Activated T-helper 17 cell treated with anti-CD3 and anti-CD28 coated beads, Interleukin-2, amount 50 U/mL, for 72 hours (primary cell): ENCODE measurements at places on chromosomes 16 and 17.

DNA sequence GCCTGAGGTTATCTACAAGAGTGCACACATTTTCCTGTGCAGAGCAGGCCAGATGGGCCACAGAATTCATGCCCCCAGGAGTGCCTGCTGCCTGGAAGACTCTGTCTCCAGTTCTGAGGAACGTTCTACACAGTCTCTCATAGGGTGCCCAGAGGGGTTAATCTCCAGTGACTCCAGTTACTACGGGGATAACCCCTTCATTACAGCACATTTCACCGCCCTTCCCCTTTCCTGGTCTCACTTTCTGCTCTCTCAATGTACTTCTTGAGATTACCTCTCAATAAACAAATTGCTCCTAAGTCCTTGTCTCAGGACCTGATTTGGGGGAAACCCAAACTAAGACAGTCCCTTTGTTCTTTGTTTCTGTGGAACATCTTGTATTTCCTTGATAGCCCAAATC is 5.7 kb downstream of the CD300H start:
- no peak for ATAC-seq

DNA sequence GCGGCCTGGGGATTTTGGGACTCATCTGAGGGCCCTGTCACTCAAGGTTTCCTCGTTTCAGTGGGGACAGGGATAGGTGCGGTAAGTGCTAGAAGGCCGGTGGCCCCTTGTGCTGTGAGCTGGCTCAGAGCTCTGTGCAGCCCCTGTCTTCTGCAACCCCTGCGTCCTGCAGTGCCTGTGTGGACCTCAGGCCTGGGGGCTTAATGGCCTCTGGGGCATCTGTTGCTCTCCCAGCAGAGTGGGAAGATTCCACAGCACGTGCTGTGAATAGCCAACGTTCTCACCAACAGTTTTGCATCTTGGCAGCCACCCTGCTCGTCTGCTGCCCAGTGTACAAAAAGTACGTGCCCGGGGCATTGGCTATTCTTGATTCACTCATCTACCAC is 4.9 kb downstream of the FOXC2 start:
- no peak for ATAC-seq

DNA sequence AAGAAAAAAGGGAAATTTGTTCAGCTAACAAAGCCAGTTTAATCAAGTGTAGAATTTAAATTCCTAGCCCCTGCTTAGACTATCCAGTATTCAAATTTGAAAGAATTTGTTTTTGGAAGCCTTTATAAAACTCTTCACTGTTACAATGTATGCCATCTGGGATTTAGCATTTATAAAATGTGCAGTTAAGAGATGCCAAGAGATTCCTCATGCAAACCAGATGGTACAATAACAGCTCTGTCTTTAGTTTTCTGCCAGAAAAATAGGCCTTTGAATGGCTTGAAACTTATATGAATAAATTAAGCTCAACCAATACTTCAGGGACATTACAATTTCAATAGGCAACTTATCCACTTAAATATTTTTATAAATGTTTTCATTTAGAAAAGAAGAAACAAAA is 6.8 kb upstream of the ANKS4B start:
- no peak for ATAC-seq

- no peak for ATAC-seq
Observed at GRCh38 chr16:12143447-12144172, 167.1 kb downstream of the SNX29 start.

DNA sequence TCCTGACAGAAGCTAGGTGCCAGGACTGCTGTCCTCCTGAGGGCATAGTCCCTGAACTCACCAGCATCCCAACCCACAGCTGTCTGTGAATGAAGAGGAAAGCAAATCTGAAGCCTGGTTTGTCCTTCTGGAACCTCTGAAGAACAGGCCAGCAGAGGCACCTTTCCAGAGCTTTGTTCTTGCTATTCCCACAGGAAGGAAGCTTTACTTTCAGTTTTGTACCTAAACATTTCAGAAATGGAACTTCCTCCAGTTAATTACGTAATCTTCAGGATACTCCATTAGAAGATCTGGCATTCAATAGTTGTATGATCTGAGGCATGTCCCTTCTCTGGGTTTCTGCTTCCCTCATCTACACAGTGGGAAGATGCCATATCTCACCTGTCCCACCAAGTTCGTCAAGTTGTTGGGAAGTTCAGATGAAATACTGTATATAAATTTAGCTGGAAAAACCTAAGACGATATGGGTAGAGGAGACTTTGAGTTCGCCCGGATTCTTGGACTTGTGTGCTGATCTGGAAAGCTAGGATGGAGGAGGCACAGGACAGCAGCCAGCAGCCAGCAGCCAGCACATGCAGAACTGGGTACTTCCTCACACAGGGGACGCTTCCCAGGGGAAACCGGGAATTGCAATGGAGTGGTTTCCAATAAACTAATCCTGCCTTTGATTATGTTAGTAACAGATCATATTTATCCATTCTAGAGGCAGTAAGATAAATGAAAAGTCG is 22.4 kb downstream of the NXPH3 start:
- no peak for ATAC-seq

GRCh38 chr17:37791447-37792399 is 46.9 kb upstream of the HNF1B start:
- ATAC-seq: peak; percentile 93

GRCh38 chr17:77304746-77305473 is 164.1 kb downstream of the SEC14L1 start:
- no peak for ATAC-seq

DNA sequence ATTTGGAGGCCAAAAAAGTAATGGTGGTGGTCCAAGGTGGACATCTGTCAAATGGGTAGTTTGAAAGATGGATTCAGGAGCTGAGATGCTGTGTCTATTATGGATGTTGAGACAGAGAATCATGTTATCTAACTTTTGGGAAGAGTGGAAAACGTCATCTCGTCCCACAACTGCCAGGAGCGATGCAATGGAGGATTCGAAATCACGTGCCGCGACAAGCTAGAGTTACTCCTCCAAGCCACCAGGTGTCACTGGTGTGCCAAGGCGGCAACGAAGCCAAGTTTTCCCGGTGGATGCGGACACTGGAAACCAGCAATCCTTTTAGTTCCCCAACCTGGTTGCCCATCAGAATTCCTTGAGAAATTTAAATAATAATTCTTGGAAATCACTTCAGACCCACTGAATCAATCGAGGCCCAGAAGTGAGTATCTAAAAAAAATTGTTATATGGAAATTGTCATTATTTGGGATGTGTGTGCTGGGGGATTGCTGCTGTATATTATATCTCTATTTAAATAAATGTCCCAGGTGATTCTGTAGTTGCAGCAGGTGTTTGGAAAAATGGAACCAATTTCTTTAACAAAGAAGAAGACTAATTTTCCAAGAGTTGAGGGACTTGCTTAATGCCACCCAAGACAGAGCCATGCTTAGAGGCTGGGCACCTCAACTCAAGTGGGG is 206.1 kb downstream of the HAPSTR1 start:
- no peak for ATAC-seq

DNA sequence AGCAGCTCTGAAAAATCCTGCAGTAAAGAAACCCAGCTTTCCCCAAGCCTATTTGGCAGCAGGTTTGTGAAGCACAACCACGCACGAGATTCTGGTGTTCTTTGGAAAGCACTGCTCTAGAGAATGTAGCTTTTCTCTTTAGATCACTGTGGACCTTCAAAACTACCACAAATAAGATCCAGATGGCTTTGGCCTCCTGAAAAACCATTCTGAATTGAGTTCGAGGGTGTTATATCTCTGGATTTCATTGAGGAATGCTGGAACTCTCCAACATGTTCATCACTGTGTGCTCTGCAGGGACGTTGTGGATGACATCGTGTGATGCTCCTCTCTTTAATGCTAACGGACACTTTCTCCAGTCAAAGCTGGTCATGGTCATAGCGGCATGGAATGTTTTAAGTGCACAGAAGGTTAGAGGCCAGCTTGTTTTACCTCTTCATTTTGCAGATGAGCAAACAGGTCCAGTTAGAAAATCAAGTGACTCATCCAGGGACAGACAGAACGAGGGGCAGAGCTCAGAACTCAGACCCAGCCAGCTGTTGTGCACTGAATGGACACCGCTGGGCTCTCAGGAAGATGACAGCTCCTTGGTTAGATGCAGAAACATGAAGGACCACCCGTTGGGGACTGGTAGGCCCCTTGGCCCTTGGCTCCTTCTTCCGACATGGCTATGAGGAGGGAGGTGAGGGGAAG is 37.2 kb downstream of the CCDC42 start:
- no peak for ATAC-seq

GRCh38 chr16:88308441-88309173 is 74.2 kb upstream of the ZNF469 start:
- no peak for ATAC-seq

- no peak for ATAC-seq
Observed at GRCh38 chr16:2152695-2153506, 2.7 kb upstream of the TRAF7 start.

- ATAC-seq: peak; percentile 38
Observed at GRCh38 chr17:47742319-47743181, 9.5 kb downstream of the TBX21 start.

DNA sequence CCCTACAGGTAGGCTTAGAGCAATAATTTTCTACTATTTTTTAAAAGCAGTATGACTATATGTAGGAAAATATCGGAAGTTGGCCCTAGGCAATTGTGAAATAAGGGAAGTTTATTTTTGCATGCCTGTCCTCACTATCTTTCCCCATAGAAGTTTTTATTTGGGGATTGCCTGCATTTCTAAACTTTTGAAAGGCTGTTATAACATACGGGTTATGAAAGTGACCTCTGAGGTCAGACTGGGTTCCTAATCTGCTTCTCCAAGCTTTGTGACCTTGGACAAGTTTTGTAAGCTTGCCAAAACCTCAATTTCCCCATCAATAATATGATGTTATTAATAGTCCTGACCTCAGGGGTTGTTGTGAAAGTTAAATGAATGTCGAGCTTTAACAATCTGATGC is 67.1 kb downstream of the ARHGAP44 start:
- ATAC-seq: no peak

DNA sequence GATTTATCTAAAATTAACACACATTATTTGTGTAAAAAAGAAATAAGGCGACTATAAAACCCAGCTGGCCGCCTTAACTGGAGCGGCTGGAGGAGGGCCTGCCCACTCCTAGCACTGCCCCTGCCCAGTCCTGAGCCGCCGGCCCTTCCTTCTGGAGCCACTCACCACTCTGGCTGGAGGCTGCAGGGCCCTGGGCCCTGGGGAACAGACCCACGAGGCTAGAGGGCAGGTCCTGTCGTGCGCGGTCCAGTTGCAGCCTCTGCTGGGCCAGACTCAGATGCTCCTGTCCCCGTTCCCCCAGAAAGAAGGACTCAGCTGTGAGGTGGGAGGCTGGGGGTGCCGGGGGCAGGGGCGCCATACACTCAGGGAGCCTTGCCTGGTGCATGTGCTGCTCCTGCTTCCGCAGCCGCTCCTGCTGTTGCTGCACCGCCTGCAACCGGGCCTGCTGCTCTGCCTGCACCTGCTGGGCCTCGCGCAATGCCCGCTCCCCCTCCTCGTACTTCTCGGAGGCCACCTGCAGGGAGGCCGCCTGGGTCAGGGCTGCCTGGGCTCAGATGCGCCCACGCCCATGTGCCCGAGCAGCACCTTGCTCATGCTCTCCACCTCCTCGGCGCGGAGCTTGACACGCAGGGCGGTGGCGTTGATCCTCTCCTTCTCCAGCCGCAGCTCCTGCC is 9.0 kb upstream of the MRPL38 start:
- no peak for ATAC-seq

DNA sequence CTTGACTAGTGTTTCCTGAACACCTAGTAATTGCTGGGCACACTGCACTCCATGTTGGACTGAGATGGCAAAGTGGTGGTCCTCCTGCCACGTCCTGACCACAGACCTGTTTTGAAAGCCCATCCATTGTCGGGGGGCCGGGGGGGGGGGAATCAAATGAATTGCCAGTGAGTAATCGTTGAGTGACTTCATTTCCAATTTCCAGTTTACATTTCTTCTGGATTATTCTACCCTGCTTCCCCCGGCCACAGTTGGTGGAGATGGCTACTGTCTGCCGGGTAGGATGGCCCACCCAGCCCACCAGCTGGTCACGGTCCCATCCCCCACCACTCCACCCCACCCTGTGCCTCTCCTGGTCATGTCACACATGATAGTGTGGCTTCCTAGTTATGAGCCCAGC is 18.2 kb downstream of the RAI1 start:
- ATAC-seq: no peak

- peak; percentile 13 for ATAC-seq
Observed at GRCh38 chr17:35846055-35846809, 22.5 kb downstream of the HEATR9 start.

DNA sequence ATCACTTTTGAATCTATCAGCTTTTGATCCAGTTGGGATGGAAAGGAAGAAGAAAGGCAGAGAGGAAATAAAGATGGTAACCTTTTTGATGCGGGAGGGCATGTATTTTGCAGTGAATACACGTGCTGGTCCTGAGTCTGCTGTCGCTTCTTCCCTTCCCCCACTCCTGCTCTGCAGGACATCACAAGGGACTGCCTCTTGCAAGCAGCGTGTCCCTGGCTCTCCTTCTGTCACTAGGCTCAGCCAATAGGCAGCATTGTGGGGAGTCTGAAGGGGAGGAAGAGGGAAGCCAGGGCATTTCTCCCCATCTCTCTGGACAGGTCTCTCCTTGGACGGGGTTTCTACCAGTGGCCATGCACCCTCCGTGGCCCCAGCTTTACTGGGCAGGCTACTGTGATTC is 15.7 kb upstream of the WFDC1 start:
- no peak for ATAC-seq

DNA sequence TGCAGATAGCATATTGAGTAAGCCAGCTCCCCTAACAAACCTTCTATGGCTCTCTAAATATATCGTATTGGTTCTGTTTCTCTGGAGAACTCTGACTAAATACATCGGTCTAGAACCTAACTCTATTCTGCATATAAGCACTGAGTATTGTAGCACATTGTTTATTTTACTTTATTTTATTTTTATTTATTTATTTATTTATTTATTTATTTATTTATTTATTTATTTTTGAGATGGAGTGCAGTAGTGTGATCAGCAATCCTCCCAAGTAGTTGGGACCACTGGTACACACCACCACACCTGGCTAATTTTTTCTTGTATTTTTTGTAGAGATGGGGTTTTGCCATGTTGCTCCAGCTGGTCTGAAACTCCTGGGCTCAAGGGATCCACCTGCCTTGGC is 28.9 kb upstream of the HELZ start:
- no peak for ATAC-seq

GRCh38 chr16:3356118-3356517 is 429 bp downstream of the OR2C1 start:
- no peak for ATAC-seq

- no peak for ATAC-seq
Observed at GRCh38 chr16:67146523-67147357, 4.1 kb downstream of the B3GNT9 start.

DNA sequence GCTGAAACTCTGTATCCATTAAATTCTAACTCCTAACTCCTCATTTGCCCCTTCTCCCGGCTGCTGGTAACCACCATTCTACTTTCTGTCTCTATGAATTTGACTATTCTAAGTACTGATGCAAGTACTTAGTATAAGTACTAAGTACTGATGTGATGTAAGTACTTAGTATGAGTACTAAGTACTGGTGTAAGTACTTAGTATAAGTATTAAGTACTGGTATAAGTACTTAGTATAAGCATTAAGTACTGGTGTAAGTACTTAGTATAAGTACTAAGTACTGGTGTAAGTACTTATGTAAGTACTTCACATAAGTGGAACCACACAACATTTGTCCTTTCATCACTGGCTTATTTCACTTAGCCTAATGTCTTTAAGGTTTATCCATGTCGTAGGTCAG is 32.3 kb upstream of the PRKCA start:
- ATAC-seq: no peak
